Activated CD4-positive, alpha-beta T cell treated with anti-CD3 and anti-CD28 coated beads, Interleukin-2, amount 10 ng/mL, durations not matched to agents 7 days and 5 days (primary cell): ENCODE measurements at places on chromosomes 4 and X.
A peak's percentile ranks its signal among the peaks of the same experiment; 100 is the strongest.

DNA sequence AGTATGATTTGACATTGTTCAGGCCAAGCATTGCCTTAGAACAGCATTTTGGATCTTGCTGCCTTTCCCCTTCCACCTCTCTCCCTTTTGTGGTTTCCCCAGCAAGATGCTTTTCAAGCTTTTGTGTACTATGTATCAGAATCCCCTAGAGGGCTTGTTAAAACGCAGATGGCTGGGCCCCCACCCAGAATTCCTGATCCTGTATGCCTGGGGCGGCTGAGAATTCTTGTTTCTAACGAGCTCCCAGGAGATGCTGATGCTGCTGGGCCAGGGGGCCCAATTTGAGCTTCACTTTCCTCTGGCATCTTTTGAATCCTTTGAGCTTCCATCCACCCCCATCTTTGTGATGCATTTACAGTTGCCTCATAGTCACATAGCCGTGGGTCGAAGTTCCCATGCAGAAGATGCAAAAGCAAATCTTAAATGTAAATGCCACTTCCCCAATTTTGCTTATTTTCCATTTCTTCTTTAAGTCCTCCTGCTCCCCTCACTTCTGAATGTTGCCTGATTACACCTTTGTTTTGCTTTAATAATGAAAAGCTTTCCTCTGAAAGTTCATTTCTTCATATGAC, 18.5 kb downstream of the HCCS start:
- no peak for DNase-seq

- no peak for DNase-seq
These were observed 147.9 kb downstream of the PTCHD1 start for GRCh38 chrX:23482561-23482960.

DNA sequence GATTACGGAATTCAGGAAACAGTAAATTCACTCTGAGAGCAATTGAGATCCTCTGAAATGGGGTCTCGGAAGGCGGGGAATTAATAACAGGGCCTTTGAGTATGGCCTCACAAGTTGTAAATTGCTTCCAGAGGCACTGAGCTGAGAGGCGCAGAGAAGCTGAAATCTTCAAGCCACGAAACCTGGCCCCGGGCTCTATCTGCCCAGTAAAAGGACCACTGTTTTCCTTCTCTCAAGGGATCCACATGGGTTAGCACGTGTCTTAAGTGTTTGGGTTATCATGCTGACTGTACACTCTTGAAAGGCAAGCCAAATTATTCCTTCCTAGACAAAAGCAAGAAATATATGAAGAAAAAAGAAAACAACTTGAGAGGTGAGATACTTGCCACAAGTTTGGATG, 1012.9 kb upstream of the FTHL17 start:
- no peak for DNase-seq

GRCh38 chr4:39304651-39305050, 61.5 kb downstream of the RFC1 start:
- no peak for DNase-seq

GRCh38 chrX:48648336-48648751, 35.3 kb upstream of the WAS start:
- DNase-seq: peak; percentile 45

GRCh38 chr4:78019414-78019813, 37.7 kb upstream of the FRAS1 start:
- DNase-seq: no peak

- peak; percentile 12 for DNase-seq
These were observed 6.8 kb upstream of the ANOS1 start for GRCh38 chrX:8738588-8739189.

DNA sequence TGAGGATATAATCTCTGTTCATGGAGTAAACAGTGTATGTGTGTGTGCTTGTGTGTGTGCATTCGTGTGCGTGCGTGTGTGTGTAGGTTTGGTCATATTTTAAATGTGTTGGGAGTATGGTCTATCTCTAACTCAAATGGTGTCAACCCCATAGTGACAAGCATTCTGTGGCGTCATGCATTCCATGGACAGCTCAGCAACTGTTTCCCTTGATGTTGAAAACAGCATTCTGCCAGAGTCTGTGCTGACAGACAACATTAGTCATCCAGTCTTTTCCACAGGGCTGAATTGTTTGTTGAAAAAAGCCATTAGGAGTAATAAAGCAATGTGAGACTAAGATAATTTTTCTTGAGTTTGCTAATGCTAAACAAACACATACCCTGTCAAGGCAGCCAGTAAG, 706.6 kb downstream of the PCDH19 start:
- DNase-seq: no peak

DNA sequence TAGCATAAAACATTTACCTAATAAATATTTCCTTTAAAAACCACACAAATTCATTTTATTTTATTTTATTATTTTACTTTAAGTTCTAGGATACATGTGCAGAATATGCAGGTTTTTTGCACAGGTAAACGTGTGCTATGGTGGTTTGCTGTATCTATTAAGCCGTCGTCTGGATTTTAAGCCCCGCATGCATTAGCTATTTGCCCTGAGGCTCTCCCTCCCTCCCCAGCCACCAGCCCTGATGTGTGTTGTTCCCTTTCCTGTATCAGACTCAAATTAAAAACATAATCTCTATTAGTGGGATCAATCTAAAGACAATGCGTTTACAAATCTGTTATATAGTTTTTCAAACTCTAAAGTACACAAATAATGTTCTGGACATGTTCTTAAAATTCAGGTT, 1.2 kb upstream of the HTN3 start:
- no peak for DNase-seq

- DNase-seq: no peak
These were observed 1329.5 kb upstream of the TENM3 start for GRCh38 chr4:180913750-180914149.

GRCh38 chrX:43283187-43283586, 372.9 kb upstream of the MAOA start:
- no peak for DNase-seq

DNA sequence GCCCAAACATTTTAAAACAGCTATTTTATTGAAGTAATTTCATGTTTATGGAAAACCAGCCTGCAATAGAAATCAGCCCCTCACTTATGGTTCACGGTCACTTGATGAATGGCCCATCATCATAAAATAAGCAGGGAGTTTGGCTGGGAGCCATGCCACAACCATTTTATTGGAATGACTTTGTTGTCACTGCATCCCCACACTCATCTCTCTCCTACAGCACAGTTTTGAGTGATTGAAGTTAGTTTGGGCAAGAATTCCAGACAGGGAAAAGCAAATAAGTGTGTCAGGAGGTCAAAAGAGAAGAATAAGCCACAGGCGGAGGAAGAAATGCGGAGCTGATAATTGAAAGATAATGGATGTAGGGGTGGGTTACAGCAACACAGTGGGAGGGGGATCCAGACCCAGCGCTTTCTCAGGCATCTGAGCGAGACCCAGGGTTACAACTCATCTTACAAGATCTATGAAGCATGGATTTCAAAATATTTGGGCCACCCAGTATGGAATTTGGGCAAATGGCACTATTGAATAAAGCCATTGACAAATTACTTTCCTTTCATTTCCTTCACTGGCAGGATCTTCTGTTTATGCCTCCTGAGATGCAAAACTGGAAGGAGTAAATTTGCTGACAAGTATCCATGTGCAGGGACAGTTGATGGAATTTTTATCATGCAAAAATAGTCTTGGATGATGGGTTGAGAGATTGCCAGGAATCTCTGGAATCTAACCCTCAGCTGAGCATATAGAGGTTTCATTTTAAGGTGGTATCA, 100.8 kb downstream of the SHROOM3 start:
- no peak for DNase-seq

- DNase-seq: no peak
These were observed 840 bp downstream of the GRID2 start for GRCh38 chr4:92304606-92305005.

DNA sequence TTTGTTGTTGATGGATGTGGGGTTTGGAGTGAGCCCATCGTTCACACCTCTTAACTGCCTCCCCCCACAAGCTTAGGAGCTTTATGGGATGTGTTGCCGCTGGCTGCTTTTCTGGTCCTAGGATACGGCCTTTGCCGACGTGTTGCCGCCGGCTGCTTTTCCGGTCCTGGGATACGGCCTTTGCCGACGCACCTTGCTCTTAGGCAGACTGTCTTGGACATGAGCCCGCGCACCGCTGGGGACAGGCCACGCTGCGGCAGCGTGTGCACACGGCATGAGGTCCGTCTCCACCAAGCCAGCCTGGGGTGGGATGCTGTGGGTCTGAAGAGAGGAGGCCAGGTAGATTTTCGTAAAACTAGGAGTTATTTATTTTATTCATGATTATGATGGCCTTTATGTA, 14.2 kb downstream of the RGS12 start:
- DNase-seq: no peak

- no peak for DNase-seq
These were observed 57.1 kb upstream of the MID1 start for GRCh38 chrX:10677490-10677889.

GRCh38 chr4:55173580-55173979, 48.2 kb upstream of the KDR start:
- no peak for DNase-seq

DNA sequence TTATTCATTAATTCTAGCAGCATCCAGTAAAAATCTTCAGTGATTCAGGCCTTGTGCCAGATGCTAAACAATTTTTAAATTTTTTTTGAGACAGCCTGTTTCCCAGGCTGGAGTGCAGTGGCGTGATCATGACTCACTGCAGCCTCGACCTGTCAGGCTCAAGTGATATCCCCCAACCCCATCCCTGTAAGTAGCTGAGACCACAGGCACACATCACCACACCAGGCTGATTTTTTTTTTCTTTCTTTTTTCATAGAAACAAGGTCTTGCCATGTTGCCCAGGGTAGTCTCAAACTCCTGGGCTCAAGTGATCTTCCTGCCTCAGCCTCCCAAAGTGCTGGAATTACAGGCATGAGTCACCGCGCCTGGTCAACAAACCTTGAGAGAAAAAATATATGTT, 705.5 kb downstream of the ARAP2 start:
- DNase-seq: no peak

DNA sequence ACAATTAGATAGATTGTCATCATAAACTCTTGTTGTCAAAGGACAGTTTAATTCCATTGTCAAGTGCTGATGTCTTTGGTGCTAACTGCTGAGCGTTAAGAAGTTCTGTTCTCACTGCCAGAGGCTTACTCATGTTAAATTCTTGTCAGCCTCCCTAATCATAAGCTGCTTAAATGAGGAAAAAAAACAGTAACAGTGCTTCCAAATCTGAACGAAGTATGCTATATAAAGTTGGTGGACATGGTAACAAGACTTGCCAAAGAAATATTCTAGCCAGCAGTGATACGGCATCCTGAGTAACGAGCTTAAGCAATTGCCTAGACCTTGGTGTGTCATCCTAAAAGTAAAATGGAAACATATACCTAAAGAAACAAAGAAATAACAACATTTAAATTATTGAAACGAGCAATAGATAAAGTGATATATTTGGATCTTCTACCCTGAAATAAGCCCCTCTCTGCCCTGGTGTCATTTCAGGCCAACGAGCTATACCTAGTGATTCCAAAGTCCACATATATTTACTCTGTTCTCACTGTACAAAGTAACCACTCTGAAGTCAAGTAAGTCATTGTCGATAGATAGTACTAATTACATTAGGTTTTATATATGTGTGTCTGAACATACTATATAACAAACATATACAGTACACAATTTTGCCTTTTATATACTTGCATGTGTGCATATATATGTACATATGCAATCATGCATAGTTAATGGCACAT, 339.7 kb upstream of the HS3ST1 start:
- no peak for DNase-seq

DNA sequence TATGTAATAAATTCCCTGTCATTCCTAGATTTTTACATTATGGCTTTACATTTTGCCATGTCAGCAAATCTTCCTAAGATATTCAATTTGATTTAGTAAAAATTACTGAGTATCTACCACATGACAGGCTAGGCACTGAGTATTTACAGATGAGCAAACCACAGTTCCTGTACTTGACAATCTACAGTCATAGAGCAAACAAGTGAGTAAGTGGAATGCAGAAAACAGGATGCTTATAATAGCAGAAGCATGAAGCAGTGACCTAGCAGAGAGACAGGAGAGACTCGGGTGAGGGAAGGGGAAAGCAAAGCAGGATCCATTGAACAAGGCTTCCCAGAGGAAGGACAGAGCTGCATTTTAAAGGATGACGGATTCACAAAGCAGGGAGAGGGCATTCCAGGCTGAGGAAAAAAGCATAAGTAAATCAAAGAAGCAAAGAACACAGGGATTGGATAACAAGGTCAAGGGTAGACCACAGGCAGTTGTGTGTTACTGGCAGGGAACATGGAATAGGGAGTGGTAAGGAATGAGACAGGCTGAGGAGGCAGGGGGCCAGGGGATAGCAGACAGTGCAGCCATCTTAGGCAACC, 124.7 kb upstream of the C1QTNF7 start:
- no peak for DNase-seq

GRCh38 chr4:24411806-24412205, 172.5 kb downstream of the DHX15 start:
- DNase-seq: no peak

DNA sequence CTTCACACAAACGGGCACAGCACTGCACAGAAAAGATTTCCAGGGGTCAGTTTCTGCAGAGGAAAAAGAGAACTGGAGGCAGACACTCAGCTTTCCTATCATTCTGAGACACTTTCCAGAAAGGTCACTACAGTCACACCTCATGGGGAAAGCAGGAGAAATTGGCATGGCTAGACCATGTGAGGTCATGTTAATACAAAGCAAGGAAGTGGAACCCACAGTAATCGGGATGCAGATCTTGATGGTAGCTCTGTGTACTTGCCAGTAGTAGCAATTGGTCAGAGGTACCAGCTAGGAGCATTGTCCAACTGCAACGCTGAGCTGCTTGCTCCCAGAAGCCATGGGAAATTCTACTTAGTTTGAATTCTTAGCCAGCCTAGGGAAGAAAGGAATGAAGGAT, 255.3 kb upstream of the PCDH10 start:
- no peak for DNase-seq

DNA sequence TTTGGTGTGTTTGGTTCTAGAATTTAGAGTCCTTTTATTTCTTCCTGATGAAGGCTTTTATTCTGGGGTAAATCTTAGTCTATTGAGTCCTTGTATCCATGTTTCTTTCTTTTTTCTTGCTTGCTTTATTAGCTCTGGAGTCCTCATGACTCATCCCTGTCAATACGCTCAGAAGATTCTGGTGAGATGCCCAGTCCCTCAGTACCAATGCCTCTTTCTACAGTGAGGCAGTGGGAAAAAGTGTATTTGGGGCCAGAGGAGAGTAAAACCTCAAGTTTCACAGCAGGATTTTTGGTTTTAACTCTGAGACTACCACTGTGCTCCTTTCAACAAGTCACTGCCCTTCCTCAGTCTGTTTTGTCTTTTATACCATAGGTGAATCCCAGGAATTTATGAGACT, 368.0 kb downstream of the GBA3 start:
- DNase-seq: no peak

DNA sequence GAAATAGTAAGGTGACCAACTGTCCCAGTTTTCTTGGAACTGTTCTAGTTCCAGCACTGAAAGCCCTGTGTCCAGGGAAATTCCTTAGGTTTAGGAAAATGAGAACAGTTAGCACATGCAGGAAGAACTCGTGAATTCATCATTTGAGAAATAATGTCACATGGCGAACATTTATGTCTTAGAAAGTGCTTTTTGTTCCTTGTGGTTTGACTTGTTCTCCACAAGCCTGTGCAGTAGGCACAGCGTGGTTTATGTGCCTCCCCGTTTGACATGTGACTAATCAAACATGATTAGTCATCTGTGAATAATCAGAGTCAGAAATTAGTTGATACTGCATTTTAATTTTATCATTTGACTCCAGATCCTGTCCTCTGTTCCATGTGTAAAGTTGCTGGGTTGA, 556.0 kb upstream of the CPEB2 start:
- no peak for DNase-seq
